ENCODE measurements at places on chromosomes 7 and 10.

GRCh38 chr10:91610444-91610843, 22.4 kb downstream of the PPP1R3C start:
- no peak for DNase-seq

DNA sequence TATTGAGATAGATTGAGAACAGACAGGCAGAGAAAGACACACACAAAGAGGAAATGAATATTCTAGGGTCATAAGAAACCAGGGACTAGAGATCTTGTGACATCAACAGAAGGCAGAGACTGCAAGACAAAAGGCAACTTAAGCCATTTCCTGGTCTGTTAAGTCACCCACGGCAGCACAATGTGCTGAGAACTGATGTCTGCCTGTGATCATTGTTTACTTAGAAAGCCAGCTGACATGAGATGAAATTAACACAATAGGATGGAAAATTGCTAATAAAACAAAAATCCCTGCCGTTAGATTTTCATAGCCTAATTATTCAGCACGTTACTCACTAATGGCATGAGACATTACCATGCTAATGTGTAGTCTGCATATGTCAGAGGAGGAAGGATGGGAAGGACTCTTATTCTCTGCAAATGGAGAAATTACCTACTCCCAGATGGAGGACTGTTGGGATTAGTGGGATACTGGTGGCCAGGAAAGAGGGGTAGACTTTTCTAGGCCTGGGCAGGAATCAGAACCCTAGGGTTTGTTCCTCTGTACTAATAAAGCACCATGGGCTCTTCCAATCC, 191.3 kb upstream of the PODXL start:
- no peak for DNase-seq

DNA sequence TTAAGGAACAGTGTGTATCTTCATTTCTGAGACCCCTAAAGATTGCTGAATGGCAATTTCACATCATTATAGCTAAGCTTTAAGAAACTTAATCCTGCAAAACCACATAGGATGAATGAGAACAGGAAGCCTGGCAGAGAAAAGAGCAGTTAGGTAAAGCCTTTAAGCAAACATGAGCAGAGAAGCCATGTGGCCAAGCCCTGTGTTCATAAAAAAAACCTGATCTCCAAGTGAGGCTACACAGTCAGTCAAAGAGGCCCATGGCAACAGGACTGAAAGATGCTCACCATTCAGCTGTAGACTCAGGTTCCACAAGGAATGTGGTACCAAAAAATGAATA, 9.3 kb downstream of the LIPA start:
- DNase-seq, result no peak

GRCh38 chr7:44403775-44404174, 78.4 kb upstream of the CAMK2B start:
- DNase-seq, result no peak

- DNase-seq, result no peak
Measured at GRCh38 chr7:8386926-8387550, 46.4 kb upstream of the NXPH1 start.

DNA sequence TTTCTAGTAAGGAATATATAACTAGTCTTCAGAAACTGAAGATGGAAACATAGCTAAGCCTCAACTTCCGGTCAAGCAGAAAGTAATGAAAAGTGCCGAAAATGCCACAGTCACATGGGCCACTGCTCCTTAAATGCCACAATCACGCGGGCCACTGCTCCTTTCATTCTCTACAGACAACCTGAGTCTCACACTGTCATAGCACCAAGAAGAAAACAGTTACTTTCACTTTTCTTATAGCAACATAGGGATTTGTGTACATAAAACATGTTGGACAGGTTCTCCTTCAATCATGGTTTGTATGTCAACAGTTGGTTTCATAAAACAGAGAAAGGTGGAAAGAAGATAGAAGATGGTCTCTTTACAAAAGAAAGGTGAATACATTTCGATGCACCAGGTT, 48.6 kb upstream of the NOBOX start:
- DNase-seq, result no peak

- no peak for DNase-seq
Measured at GRCh38 chr10:1788401-1788800, 51.1 kb upstream of the ADARB2 start.

DNA sequence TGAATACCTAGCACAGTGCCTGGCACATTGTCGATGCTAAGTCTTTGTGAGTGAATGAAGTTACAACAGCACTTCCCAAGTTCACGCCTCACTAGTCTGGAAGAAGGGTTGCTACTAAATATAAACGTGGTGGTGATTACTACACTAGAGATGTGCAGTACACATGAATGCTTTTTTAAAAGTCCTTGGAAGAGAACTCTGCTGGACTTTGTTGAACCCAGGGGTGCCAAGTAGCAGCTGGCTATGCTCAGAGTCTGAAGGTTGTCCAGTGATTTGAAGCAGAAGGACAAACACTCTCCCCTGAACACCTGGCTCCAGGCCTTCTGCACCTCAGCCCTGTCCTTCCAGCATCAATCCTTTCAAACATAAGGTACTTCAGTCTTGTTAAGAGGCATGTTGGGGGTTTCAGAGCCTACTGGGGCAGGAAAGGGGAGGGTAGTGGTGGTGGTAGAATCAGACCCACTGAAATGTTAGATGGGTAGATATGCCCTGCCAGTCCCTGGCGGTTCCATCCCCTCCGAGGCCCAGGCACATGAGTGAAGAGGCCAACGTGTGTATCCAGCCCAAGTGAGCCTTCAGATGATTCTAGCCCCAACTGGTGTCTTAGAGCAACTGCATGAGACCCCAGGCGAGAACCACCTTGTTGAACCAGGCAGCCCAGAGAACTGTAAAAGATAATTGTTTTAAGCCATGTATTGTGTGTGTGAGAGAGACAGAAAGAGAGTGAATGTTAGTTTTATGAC, 94.4 kb downstream of the TAX1BP1 start:
- no peak for DNase-seq

DNA sequence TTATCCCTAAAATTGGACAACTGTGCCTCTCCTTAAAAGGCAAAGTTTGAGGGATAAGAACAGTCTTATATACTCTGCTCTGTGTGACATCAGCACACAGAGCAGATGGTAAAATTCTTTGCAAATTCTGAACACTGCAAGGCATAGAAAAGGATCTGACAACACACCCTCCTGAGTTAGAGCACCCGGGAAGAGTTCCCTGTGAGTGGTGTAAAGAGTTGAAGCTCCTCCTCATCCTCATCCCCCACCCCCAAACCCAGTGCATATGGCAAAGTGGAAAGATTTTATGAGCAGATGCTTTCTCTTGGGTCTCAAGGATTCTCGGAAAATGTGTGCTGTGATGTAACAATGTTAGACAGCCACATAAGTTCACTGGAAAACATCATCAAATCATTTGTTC, 40.0 kb upstream of the DGKI start:
- no peak for DNase-seq

GRCh38 chr7:72058579-72058978, 353.6 kb downstream of the CALN1 start:
- DNase-seq, result no peak

DNA sequence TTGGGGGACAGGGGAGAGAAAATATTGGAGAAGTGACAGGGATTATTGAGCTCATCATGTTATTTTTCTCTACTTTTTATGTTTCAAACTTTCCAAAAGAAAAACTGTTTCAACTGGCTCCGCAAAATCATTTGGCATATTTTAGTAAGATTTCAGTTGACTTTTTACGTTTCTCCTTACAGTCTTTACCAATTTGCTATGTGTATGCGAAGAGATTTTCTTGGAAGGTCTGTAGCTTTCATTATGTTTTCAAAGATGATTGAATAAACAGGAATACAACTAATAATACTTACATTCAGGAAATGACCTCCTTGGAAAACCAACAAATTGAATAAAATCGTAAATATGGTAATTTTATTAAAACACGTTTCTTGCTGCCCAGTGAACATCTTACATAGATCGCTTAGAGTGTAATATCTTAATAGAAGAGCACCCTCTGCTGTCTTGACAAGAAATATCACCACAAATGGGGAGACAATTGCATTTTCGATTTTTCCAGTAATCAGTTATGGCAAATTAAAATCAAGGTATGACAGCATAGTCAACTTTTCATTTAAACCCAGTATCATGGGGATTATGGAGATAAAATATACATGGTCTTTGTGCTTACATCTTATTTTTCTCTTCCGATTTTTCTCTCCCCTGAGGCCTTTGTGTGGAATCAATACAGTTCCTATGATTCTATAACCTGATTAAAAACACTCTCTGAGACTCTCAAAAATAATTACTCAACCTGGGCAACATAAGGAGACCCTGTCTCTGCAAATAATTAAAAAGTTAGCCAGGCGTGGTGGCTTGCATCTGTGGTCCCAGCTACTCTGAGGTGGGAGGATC, 43.1 kb downstream of the MBL2 start:
- DNase-seq, result no peak

GRCh38 chr7:50665403-50666123, 100.4 kb upstream of the DDC start:
- DNase-seq, result no peak

DNA sequence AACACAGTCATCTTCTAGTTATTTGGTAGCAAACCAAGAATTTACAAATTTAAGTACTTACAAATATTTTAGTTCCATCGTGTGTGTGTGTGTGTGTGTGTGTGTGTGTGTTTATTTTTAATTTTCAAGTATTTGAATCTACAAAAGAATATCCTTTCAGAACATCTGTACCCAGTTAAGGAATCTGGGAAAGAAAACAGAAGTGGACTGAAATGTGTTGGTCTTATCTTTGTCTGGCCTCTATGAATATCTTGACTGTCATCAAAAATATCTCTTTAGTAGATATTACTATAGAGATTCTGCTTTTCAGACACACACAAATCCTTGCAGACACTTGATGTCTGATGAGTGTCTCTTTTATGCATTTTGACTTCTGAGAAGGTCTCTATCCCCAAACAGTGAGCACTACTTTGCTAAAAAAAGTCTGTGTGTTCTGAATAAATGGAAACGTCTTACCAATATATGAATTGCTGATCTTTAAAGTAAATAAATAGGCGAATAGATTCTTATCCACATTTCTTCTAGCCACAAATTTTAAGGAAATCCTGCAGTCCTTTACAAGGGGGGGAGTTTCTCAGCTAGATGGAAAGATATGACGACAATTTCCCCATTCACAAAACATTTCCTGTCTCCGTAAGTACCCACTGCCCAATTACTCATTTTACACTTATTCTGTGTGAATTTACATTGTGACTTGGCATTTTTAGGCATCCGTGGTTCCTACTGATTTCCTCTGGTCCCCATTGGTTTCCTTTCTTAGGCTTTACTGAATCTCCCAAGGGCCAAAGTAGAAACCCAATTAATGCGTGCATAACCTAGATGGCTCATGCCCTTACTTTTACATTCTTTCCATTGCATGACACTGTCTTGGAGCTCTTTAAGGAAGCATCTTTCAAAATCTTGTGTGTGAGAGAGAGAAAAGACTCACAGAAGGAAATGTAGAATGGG, 36.0 kb downstream of the NRCAM start:
- no peak for DNase-seq

DNA sequence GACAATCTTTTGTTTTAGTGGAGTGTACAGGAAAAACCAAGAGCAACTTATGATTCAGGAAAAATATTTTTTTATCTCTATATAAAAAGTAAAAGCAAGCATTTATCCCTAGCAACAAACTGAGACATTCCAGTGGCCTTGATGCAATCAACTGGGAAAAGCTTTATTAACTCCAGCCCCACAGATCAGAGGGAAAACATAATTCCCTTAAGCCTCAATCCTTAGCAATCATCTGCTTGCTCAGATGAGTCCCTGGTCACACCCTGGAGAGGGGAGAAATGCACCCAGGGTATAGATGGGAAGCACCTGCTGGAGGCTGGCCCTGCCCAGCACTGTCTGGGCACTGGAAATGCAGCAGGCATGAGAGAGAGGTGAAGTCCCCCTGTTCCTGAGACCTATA, 636.6 kb downstream of the TNS3 start:
- no peak for DNase-seq

- DNase-seq, result no peak
Measured at GRCh38 chr10:55091691-55092328, 290.8 kb upstream of the PCDH15 start.

DNA sequence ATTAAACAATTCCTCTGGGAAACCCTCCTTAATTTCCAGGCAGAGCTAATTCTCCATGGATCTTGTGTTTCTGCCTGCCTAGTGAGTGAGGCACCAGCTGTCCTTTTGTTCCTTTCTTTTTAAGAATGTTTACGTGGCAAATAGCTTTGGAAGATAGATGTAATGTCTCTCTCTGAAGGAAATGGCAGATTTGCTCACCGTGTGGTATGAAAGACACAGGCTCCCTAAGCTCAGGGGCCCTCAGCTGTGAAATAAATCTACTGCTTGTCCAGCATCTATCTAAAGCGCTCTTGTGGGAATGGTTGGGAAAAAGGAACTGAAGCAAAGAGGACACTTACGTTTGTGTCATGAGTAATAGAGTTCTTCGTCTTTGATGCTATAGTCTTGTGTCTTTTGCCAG, 64.6 kb downstream of the FAS start:
- DNase-seq, result no peak

DNA sequence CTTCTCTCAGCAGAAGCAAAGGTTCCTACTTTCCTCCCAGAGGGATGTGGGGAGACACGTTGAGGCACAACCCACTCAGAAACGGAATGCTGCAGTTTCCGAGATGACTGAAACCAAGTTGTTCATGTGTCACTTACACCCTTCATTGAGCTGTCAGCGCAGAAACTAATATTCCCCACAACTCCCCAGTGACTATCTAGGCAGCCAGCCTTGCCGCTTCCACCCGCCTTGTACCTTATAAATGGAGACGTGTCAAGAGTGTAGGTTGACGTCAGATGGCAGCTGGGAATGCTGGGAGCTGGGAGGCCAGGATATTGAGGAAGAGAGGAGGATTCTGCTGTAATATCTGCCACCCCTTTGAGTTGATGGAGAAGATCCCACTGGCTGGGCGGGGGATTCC, 15.1 kb downstream of the GPR26 start:
- DNase-seq, result no peak

- no peak for DNase-seq
Measured at GRCh38 chr7:12358694-12359093, 45.0 kb downstream of the VWDE start.

- no peak for DNase-seq
Measured at GRCh38 chr7:44176486-44176885, 12.8 kb downstream of the GCK start.

- no peak for DNase-seq
Measured at GRCh38 chr10:17880601-17881000, 71.1 kb upstream of the SLC39A12 start.

DNA sequence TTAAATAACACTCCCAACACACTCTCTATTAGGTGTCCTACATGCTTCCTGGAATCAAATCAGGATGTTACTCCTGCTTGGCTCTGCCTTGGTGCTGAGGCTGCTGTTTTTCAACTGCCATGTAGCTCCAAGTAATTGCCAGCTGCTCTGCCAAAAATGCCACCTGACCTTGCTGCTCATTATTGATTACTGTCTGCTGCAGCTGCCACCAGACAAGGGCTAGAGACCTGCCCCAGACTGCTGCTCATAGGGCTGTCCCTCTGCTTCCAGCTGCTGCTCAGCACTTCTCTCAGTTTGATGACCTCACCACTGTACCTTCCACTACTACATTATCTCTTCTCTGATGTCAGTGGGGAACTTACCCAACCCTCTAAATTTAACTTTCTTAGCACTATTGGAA, 102.5 kb downstream of the PCLO start:
- peak; percentile 73 for DNase-seq
